ENCODE measurements at places on chromosomes 2 and 18.

- DNase-seq = no peak
Measured at GRCh38 chr2:132923787-132924186, 253.8 kb upstream of the LYPD1 start.

DNA sequence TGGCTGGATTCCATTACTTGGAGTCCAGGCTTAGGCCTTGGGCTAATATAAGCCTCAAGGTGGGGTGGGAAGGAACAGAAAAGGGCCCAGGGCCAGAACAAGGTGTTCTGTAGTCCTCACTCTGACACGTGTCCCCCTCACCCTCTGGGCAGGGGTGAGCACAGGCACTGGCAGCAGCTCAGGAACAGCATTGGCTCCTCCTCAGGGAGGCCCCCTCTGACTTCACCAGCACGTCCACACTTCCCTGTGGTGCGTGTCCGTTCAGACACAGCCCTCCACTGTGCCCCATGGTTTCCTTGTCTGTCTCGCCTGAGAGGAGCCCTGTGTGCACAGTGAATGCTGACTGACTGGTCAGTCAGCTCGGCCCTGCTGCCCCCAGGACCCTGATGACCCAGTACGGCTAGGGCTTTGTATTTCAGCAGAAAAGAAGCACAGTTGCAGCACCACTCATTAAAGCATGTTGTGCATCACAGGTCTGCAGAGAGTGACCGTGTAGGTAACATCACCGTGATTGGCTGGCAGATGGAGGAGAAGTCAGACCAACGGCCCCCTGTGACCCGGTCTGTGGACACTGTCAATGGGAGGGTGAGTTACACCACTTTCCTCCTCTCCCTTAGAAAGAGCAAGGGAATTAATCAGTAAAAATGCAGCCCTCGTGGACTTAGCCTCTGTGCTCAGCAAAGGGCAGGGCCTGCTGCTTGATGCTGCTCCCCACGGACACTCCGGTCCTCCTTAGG is 70.8 kb downstream of the COA5 start:
- no peak for DNase-seq

- no peak for DNase-seq
Measured at GRCh38 chr18:64037812-64038414, 68.0 kb downstream of the SERPINB8 start.

- no peak for DNase-seq
Measured at GRCh38 chr2:72139471-72139873, 8.2 kb downstream of the CYP26B1 start.

DNA sequence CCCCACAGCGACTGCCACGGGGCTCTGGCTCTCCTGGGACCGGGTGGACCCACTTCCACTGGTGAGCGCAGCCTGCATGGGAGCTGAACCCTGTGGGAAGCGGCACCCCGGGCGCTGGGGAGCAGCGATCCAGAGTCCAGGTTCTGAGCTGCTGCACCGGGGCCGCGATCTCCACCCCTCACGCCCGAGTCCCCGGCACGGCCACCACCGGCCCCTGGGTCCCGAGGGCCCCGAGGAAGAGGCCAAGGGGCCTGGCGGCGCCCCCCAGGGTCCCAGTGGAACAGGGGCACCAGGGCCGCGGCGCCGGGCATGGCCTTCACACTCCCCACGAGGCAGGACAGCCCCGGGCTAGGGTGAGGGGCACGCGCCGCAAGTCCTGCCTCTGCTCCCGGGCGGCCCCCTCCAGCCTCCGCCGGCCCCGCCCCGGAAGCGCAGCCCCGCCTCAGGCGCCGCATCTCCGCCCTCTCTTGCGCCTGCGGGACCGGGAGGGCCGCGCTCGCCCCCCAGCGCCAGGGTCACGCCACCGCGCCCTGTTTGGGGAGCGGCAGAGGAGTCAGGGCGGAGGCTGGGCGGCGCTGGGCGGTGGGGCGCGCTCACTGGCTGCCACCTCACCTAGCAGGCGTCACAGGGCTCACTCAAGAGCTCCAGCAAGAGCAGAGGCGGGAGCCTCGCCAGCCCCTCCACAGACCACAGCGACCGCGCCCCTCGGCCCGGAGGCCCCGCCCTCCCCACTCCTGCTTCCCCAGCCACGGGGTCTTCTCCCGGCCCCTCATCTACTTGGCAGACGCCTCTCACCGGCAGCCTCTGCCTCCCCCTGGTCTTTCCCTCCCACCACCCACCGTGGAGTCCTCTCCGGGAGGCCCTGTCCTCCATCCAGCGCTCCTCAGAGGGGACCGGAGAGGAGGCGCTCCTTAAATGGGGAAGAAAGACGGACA is 26.8 kb downstream of the THAP4 start:
- DNase-seq = peak; percentile 72

- no peak for DNase-seq
Measured at GRCh38 chr18:68519336-68519735, 195.6 kb downstream of the TMX3 start.

DNA sequence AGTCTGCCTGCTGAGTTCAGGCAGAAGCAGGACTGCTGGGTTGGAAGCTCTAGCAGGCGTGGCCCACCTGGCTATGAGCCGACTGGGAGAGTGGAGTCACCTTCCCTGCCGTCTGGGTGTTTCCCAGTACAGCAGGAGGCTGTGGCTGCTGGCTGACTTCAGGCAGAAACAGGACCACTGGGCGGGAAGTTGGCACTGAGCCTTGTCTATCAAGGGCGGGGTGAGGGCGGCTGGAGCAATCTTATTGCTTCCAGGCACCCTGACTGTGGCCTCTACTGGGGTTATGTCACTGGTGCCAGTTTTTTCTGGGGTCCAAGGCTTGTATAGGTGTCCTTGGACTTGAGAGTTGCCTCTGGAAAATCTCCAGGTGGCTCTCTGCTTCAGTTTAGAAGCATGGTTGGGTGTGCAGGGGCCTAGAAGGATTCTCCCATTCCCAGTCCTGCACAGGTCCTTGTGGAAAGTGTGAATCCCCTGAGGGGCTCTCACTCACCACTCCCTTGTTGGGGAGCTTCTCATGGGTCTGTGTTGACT is 30.5 kb downstream of the LTBP1 start:
- peak; percentile 79 for DNase-seq
